ENCODE measurements at places on chromosomes 1 and 21.

DNA sequence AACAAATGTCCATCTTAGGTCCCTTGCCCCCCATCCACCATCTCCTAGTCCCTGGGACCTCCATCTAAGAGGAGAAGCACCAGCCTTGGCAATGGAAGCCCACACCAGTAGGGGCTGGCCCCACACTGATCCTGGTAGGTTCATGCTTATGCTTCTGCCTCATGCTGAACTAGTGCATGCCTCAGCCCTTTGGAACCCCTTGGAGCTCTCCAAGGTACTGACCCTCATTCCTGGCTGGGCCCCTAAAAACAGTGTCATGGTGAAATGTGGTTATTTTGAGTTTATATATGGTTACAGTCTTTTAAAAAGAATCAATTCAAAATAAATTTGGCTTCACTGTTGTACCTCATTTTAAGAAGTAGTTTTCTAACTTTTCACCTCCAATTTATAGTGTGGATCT lies 108.3 kb downstream of the HIVEP3 start:
- no peak for DNase-seq

- no peak for DNase-seq
These were observed 1.2 kb upstream of the CD1D start for GRCh38 chr1:158179301-158180041.

DNA sequence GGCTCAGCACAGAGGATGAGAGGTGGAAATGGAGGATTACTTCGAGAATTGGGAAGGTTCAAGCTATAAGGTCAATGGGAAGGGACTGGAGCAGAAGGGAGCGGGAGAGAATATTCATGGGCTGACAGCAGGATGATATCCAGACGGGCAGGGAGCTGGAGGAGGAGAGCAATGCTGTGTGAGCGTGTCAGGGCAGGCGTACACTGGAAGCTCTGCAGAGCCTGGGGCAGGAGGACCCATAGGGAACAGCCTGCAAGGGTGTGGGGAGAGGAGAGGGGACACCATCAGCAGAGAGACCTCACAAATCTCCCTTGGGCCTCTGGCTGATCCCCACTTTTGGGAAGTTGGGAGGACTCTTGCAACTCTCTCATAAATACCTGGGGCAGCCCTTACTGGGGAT lies 13.7 kb downstream of the CSF1 start:
- no peak for DNase-seq

GRCh38 chr1:214670098-214670497 lies 67.1 kb downstream of the CENPF start:
- DNase-seq = no peak

DNA sequence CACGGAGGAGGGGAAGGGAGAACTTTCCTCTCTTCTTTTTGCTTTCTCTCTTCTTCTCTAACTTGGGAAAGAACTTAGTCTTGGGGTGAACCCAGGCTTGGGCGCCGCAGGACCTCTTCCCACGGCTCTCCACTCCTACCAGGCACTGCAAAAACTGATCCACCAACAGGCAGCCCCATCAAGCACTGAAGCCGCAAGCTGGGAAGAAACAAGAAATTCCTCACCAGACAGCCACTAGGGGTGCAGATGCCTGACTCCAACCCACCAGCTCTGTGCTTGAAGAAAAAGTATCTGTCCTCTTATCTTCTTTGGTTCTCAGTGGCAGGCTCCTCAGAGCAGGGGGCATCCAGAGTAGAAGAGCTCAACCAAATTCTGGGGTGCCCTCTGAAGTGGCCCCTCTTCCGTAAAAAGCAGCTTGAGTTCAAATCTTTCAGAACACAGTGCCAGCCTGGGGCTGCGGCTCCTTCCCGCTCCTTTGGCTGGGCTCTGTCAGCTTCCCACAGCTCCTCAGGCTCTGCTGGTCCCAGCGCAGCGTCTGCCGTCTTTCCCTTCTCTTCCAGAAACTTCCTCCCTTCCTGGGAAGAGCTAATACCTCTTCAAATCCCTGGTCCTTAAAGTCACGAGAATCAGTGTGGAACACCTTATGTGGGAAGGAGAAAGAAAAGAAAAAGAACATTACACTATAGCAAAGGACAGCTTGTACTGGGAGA lies 2.4 kb downstream of the SLC41A1 start:
- no peak for DNase-seq

- no peak for DNase-seq
These were observed 92.9 kb downstream of the HS2ST1 start for GRCh38 chr1:87007323-87007722.

DNA sequence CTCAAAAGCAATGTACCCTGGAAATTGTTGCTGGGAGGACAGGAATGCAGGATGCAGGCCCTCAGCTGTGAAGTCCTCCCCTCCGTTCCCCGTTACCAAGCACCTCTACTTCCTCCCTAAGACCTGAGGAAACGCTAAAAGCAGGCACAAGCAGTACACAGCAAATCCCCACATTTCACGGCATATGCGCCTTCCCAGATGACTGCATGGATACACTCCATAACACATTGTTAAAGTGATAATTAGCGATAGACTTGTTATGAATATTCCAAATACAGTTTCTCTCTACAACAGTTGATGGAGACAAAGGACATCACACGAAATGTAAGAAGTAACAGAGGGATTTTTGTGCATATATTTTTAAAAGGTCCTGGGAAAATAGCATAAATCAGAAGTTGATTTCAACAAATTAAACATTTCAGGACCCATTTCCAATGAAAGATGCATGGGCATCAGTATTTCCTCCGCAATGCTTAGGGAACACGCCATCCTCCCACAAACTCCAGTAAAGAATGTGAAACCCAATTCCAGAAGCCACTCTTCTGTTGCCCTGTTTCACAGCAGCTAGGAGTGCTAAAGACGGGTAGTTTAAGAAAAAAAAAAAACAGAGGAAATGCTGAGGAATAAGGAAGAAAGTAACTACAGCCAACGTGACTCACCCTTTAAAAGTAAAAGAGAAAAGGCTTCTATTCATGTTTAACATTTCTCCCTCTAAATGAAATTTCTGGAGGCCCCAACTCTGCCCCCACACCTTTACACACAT lies 75.5 kb downstream of the HIVEP3 start:
- DNase-seq = no peak

- no peak for DNase-seq
These were observed 32.7 kb downstream of the BEND5 start for GRCh38 chr1:48744032-48744431.

DNA sequence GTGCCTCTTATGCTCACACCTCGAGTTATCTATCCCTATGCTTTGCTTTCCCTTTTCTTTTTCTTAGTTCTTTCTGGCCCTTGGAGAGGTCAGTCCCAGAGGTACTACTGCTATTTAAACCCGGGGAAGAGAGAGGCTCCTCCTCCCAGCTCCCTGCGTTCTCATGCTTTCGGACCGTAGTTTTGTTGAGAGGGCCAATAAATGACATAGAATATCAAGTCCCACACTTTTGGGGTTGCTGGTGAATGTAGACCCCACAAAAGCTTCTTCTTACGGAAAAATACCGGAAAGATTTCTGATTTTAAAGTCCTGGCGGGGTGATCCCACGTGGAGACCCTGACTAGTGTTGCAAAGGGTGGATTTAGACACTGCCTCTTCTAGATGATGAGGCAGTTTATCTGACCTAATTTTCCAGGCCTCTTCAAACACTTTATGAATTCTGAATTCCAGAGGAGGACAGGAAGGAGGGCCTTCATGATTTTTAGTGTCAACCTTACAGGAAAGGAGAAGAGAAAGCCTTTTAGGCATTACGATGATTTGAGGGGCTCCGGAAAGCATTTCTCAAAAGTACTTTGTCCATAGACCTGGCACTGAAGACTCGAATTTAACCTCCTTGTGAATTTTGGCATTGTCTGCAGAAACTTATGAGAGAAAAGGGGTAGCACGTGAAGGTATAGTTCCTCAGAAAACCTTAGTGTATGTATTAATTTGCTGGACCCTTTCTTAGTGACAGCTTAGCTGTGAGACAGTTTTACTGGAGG lies 694 bp downstream of the TMEM167B start:
- DNase-seq = no peak

GRCh38 chr1:59978026-59978425 lies 51.5 kb upstream of the CYP2J2 start:
- DNase-seq = no peak

DNA sequence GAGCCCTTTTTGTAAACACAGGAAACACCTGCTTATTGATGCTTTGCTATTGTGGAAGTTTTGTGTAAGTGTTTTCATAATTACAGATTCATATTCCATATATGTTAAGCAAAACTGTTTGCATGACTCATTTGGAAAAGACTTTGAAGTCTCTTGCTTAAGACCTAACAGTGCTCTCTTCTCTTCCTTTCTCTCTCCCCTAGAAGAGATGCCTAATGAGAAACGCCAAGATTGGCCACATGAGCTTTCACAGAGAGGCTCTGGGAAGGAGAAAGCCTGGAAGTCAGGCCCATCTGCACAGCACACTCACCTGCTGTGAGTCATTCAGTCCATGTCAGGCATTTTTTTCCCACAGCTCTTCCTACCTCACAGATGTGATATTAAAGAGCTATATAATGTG lies 101.6 kb upstream of the PALMD start:
- no peak for DNase-seq

- no peak for DNase-seq
These were observed 74.6 kb upstream of the PTGFRN start for GRCh38 chr1:116835161-116835560.

- no peak for DNase-seq
These were observed 35.0 kb upstream of the ARHGAP29 start for GRCh38 chr1:94272388-94272787.

DNA sequence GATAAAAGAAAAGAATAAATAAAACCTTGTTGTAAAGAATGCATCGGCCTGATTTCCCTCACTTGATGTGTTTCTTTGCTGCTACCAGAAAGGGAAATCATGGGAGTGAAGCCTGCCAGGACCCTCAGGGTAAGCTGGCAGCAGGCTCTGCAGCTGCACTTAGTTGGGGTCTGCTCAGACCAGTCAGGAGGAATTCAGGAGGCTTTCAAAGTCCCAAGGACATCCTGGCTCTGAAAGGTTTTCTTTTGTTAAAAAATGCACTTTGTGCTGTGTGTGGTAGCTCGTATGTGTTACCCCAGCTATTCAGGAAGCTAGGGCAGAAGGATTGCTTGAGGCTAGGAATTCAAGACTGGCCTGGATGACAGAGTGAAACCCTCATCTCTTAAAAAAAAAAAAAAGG lies 254.8 kb downstream of the ZNF648 start:
- DNase-seq = no peak

GRCh38 chr1:228358039-228358763 lies 48.4 kb downstream of the TRIM11 start:
- DNase-seq = no peak

GRCh38 chr1:114023377-114023776 lies 44.1 kb downstream of the OLFML3 start:
- DNase-seq = no peak

DNA sequence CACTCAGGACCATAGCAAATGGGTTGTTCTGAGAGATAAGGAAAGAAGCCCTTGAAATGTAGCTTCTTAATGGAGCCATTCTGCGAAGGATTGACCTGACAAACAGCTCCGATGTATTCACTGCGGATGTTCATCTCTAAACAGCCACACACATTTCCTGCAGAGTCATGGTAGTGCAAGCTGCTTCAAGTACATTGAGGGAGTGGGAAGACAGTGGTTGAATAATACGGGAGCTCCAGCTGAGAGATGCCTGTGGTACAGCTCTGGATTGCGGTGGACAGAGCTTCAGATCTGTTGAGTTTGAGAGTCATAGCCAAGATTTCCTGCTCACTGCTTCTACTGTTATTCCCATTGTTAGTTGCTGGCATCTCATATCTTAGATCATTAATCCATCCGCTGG lies 86.6 kb downstream of the ZBTB18 start:
- DNase-seq = no peak

GRCh38 chr1:85258536-85259117 lies 835 bp downstream of the C1orf52 start:
- no peak for DNase-seq

DNA sequence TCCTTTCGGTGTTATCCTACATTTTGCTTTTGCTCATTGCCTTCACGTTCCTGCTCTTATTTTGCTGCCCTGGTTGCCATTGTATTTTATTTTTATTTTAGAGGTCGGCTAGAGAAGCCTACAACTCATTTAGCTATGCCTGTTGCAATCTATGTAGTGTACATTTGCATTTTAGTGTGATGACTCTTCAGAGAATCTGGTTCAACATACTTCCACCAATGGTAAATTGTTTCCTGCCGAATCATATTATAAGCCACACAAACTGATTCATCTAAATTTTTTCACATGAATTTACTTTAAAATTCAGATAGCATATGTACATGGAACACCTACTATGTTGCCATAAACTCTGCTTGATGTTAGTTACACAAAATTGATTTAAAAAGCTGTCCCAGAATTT lies 1596.9 kb downstream of the PLA2G4A start:
- DNase-seq = no peak

All from activated CD8-positive, alpha-beta memory T cell treated with anti-CD3 and anti-CD28 coated beads for 4 hours (primary cell).